A673 (cell line): ENCODE measurements at places on chromosomes 6 and 20.

DNA sequence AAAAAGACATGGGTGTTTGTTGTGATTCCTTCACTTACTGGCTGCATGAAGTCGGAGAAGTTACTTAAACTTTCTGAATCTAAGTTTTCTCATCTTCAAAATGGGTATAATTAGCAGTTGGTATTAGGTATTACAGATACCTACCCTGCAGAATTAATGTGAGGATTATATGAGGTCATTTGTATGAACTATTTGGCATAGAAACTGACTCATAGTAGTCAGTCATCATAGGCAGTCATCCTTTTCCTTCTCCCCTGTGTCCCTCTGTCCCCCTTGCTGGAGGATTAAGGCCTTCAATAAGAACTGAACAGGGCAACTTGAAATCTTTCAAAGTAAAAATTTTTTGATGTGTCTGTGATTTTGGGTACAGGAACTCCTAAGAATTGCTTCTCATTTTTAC lies 26.3 kb downstream of the RALGAPB start:
- no peak for DNase-seq
- H3K27ac ChIP-seq = no peak overlapping the region
- no peaks in the 10 kb centered on the region for H3K27me3 ChIP-seq
- H3K4me3 ChIP-seq = no peak overlapping the region
- H3K36me3 ChIP-seq = peaks cover 19% of the 10 kb centered on the region

DNA sequence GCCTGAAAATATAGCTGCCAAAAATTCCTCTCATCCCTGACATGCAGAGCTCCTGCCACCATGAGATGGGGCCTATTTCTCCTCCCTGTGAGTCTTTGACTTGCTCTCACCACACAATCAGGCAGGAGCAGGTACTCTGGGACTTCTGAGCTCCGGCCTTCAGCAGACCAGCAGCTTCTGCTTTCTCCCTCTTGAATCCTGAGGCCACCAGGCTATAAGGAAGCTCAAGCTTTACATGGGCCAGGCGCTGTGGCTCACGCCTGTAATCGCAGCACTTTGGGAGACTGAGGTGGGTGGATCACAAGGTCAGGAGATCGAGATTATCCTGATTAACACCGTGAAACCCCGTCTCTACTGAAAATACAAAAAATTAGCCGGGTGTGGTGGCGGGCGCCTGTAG lies 238.7 kb upstream of the RREB1 start:
- H3K4me3 ChIP-seq = no peak overlapping the region
- no peaks in the 10 kb centered on the region for H3K36me3 ChIP-seq
- no peak overlapping the region for H3K27ac ChIP-seq
- H3K27me3 ChIP-seq = no peaks in the 10 kb centered on the region

- peaks cover 14% of the 10 kb centered on the region for H3K27me3 ChIP-seq
- no peaks in the 10 kb centered on the region for H3K4me1 ChIP-seq
- H3K27ac ChIP-seq = no peak overlapping the region
Measured at GRCh38 chr20:48405909-48406308, 421.9 kb downstream of the PREX1 start.

GRCh38 chr6:11413117-11413687 lies 124.3 kb upstream of the TMEM170B start:
- H3K4me1 ChIP-seq = peaks cover 11% of the 10 kb centered on the region
- H3K36me3 ChIP-seq = no peaks in the 10 kb centered on the region
- no peaks in the 10 kb centered on the region for H3K27me3 ChIP-seq
- H3K4me3 ChIP-seq = no peak overlapping the region
- no peak for DNase-seq

GRCh38 chr6:95417856-95418255 lies 159.5 kb upstream of the MANEA start:
- H3K36me3 ChIP-seq = no peaks in the 10 kb centered on the region
- DNase-seq = peak; percentile 63
- H3K27ac ChIP-seq = no peak overlapping the region
- H3K4me1 ChIP-seq = peaks cover 5% of the 10 kb centered on the region

DNA sequence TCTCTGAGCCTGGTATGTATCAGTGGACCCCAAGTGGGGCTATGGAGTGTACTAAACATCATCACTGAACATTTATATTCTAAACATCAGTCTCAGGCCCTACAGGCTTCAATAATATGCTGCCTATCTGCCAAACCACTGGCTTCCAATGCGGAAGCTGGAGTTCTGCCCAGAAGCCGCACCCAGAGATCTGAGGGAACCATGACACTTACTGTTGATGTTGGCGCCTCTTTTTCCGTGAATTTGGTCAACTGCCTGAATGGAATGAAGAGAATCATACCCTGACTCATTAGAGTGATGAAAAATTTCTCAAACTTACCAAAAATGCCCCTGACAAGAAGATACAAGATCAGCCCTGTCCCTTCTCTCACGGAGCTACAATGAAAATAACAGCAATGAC lies 66.2 kb downstream of the SLC22A23 start:
- H3K4me1 ChIP-seq = no peaks in the 10 kb centered on the region
- no peak for DNase-seq
- no peak overlapping the region for H3K4me3 ChIP-seq
- H3K27ac ChIP-seq = no peak overlapping the region

DNA sequence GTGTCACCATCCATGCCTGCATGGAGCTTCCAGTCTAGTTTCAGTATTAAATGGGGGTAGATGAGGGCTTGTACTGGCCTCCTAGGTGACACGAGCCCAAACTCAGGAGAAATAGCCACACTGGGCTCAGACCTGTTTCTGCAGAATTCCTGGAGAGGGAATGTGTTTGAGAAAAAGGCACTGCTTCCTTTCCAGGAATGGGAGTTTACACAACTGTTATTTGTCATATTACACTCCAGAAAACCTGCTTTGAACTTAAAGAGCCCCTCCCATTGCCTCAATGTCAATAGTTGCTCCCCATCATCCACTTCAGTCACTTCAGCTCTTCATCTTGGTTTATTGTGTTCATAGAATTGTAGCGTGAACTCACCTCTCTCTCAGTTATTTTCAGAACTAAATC lies 151.5 kb downstream of the CFAP61 start:
- no peaks in the 10 kb centered on the region for H3K36me3 ChIP-seq
- no peak for DNase-seq
- no peak overlapping the region for H3K4me3 ChIP-seq
- H3K4me1 ChIP-seq = no peaks in the 10 kb centered on the region
- H3K27ac ChIP-seq = no peak overlapping the region

DNA sequence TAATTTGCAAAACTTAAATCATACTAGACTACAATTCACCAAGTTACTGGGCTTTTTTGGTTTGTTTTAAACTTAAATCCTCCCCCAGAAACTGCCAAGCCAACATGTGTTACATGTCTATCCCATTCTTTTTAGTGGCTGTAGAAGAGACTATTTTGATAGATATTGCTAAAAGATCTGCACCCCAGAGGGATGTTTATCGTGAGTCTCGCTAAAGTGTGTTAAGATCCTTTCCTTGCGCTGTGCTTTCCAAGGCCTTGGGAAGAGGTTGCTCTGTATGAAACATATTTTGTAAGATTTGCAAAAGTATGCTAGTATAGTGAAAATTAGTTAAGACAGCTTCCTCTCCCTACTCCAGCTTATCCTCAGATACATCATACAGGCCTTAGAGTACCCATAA lies 63.0 kb downstream of the GPX5 start:
- no peaks in the 10 kb centered on the region for H3K36me3 ChIP-seq
- peak overlapping the region; percentile 45 for H3K4me3 ChIP-seq
- no peaks in the 10 kb centered on the region for H3K27me3 ChIP-seq

GRCh38 chr6:152948150-152948768 lies 34.6 kb downstream of the FBXO5 start:
- H3K4me1 ChIP-seq = no peaks in the 10 kb centered on the region
- H3K36me3 ChIP-seq = no peaks in the 10 kb centered on the region
- H3K27me3 ChIP-seq = peaks cover 61% of the 10 kb centered on the region
- no peak overlapping the region for H3K4me3 ChIP-seq
- peak; percentile 60 for DNase-seq

GRCh38 chr6:44263354-44264100 lies 1.8 kb downstream of the NFKBIE start:
- no peaks in the 10 kb centered on the region for H3K27me3 ChIP-seq
- H3K36me3 ChIP-seq = peaks cover 2% of the 10 kb centered on the region
- peaks cover 20% of the 10 kb centered on the region for H3K4me1 ChIP-seq

- no peaks in the 10 kb centered on the region for H3K36me3 ChIP-seq
- no peak overlapping the region for H3K27ac ChIP-seq
Measured at GRCh38 chr6:168333491-168333890, 13.9 kb upstream of the DACT2 start.

- H3K36me3 ChIP-seq = no peaks in the 10 kb centered on the region
- peaks cover 3% of the 10 kb centered on the region for H3K27me3 ChIP-seq
Measured at GRCh38 chr6:88268508-88268907, 102.4 kb upstream of the CNR1 start.

DNA sequence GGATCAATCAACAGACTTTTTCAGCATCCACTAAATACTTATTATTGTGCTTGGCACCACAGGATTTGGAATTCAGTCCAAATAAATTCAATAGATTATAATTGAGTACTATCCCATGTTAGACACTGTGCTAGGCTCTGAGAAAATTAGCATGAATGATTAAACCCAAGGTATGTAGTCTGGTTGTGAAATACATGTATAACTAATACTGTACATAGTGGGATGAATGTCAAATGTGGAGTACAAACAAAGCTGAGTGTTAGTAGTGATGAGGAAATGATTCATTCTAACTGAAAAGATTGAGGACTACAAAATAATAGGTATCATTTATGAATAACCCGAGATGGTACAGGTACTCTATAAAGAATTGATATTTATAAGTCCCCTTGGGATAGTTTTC lies 111.9 kb upstream of the FLRT3 start:
- no peaks in the 10 kb centered on the region for H3K27me3 ChIP-seq
- H3K4me1 ChIP-seq = no peaks in the 10 kb centered on the region
- no peak overlapping the region for H3K4me3 ChIP-seq
- no peak overlapping the region for H3K27ac ChIP-seq
- H3K36me3 ChIP-seq = no peaks in the 10 kb centered on the region
- no peak for DNase-seq

- H3K4me3 ChIP-seq = no peak overlapping the region
- H3K27me3 ChIP-seq = no peaks in the 10 kb centered on the region
- H3K27ac ChIP-seq = no peak overlapping the region
- DNase-seq = peak; percentile 15
Measured at GRCh38 chr6:150928882-150929281, 63.4 kb downstream of the MTHFD1L start.

- no peaks in the 10 kb centered on the region for H3K27me3 ChIP-seq
- H3K27ac ChIP-seq = no peak overlapping the region
- H3K4me1 ChIP-seq = no peaks in the 10 kb centered on the region
Measured at GRCh38 chr6:119608994-119609393, 259.4 kb upstream of the MAN1A1 start.

DNA sequence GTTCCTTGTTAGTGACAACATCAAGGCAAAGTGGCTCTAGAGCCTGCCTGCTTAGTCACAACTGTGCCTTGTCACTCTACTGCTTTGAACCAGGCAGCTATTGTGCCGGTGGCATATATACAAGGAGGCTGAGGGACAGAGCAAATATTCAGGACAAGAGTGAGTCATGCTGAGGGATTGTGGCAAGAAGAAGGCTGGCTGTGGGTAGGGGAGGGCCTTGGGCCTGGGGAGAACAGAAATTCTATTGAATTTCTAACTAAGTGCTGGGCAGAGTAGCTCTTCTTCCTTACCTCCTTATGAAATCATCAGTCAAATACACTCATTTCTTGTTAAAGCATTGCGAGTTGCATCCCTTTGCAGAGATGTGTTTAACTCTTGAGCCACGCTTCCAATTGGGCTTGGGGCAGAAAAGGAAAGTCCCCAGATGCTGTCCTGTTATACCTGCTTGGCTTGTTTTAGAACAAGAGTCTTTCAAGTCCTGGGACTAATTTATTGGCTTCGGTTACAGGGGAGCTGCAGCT lies 59.7 kb downstream of the PFDN4 start:
- DNase-seq = no peak
- H3K36me3 ChIP-seq = no peaks in the 10 kb centered on the region
- H3K4me1 ChIP-seq = no peaks in the 10 kb centered on the region

DNA sequence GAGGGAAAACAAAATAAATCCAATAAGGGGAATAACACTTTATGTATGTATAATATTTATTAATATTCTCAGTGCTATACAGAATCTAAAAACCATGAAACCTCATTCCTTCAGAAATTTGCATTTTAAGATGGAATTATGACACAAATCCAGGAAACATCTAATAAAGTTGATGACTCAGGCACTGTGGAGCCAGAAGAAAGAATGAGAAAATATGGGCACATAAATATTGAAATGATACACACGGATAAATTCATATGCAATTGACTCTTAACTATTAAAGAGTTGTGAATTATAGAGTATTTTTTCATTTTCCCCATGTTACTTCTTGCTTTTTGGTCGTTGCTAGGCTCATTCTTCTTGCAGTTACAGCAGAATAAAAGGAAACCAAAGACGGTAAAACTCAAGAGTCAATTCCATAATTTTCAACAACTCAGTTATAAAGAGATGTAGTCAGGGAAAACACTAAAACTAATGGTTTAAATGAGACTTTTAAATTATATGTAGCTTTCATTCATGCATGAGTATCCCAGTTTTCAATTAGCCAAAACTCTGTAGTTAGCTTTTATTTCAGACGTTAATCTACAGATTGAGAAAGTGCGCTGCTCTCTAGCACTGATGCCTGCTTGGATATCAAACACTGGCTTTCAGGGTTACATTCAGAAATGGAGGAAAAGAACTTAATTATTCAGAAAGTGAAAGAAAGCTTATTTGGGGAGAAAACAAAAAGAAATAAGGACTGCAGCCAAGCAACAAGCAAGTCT lies 95.4 kb downstream of the ADGRB3 start:
- no peaks in the 10 kb centered on the region for H3K27me3 ChIP-seq
- H3K4me3 ChIP-seq = peak overlapping the region; percentile 37
- no peaks in the 10 kb centered on the region for H3K36me3 ChIP-seq
- H3K4me1 ChIP-seq = peaks cover 68% of the 10 kb centered on the region

- H3K4me3 ChIP-seq = no peak overlapping the region
- no peak for DNase-seq
- no peaks in the 10 kb centered on the region for H3K36me3 ChIP-seq
Measured at GRCh38 chr20:5822569-5822968, 72.4 kb downstream of the SHLD1 start.

GRCh38 chr6:113595911-113596376 lies 261.2 kb upstream of the MARCKS start:
- DNase-seq = no peak
- no peak overlapping the region for H3K27ac ChIP-seq
- no peaks in the 10 kb centered on the region for H3K36me3 ChIP-seq
- H3K4me1 ChIP-seq = peaks cover 3% of the 10 kb centered on the region

DNA sequence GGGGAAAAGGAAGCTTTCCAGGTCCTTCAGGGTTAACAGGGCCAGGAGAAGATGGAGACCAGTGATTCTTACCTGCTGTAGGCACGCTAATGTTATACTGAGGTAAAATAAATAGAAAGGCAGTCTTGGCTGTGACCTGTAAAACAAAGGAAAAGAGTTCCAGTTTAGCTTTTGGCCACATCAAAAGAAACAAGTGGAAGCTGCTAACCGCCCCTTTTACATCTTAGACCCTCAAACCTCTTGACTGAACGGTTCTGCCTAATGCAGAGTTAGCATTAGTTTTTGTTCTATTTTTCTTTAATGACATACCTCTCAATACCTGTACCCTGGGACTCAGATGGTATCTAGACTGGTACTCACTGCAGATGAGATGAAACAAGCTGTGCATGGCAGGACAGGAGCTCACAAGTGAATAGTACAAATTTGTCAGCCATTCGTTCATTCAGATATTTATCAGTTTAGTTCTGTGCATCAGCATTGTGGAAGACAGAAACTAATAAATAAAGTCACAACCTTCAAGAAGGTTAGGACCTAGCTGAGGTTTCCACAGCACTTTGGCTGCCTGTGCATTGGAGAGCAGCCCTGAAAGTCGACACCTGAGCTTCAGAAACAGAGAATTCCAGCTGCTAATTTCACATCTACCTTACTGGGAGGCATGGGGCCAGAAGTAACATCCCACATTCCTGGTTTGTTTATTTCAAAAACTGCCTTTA lies 41.0 kb downstream of the TRAM2 start:
- H3K27ac ChIP-seq = no peak overlapping the region
- H3K27me3 ChIP-seq = no peaks in the 10 kb centered on the region
- no peak for DNase-seq
- H3K36me3 ChIP-seq = no peaks in the 10 kb centered on the region
